ENCODE measurements at places on chromosomes 1 and 21.

DNA sequence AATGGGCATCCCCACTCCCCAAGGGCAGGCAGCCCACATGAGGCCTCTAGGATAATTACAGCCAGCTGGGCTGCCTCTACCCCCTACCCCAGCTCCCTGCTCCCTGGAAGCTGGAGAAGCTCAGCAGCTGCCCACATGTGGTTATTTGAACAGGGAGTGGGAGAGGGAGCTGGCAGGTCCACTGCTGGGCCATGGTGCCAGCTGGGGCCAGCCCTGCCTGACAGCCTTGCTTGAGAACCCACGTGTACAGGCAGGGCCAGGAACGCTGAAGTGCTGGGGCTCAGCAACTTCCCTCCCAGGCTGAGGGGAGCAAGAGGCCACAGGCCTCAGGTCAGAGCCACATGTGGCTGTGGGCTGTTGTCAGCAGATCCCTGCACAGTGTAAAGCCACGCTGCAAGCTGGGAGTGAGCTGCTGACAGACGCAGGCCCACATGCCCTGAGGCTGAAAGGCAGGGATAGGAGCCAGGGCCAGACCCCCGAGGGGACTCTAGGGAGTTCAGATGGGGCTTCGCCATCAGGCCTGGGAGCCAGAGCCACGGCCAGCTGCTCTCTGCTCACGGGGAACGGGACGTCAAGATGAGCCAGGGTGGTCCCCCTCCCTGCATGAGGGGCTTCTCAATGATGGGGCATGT, 129.0 kb downstream of the SYF2 start:
- DNase-seq, result peak; percentile 85

DNA sequence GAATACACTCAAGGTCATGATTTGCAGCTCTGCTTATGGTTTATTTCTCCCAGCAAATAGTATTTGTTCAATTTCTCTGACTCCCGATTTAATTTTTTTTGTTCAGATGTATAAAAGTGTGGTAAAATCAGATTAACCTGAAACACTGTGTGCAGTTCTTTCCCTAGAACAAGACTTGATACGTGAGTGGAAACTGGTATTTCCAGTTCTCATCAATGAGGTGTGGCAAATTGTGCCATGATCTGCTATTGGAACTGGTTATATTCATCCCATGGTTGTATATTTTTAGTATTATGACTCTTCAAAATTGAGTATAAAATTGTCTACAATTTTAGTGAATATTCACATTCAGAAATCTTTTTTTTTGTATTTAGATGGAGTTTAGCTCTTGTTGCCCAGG, 76.8 kb upstream of the IVNS1ABP start:
- peak; percentile 31 for DNase-seq

DNA sequence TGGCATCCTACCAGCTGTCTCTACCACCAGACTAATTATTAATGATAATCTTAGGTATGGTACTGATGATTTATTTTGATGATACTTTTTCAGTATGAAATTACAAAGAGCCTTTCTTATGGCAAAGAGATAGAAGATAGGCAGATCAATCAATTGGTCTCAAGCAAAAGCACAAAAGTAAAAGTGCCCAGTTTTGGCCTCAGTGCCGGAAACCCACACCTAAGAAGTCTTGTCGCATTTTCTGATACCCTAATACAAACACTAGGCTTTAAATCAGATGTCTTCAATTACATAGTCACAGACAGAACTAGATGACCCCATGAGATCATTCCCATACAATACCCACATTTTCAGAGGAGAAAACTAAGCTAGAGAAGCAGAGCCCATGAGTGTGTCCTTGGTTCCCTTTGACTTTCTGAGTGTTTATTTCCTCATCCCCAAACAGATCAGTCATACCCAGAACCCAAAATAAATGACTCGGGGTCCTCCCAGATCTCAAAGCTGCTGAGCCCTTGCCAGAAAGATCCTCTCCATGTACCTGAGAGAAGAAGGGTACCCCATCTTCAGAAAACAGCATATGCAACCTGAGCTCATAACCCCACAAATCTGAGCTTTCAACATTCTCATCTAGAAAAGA, 7.7 kb downstream of the ITPKB start:
- DNase-seq, result no peak

- DNase-seq, result peak; percentile 73
Measured at GRCh38 chr1:200242110-200243041, 167.5 kb downstream of the ZNF281 start.

DNA sequence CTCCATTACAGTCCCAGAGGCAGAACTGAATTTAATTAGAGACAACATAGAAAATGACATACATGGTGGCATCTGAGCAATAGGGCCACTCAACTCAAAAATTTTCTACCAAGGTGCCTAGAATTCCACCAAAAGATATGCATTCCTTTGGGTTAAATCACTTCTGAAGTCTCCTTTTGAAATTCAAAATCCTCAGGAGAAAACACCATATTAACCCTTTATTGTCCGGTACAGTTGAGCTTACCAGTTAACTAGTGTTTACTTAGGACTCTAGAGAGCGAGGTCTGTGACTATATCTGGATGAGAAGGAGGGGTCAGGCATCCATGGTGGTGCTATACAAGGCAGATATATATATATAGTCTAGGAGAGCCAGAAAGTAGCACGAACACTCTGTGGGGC, 355.6 kb upstream of the CAMK1G start:
- no peak for DNase-seq

GRCh38 chr21:16624479-16625118, 888.2 kb upstream of the CXADR start:
- no peak for DNase-seq

DNA sequence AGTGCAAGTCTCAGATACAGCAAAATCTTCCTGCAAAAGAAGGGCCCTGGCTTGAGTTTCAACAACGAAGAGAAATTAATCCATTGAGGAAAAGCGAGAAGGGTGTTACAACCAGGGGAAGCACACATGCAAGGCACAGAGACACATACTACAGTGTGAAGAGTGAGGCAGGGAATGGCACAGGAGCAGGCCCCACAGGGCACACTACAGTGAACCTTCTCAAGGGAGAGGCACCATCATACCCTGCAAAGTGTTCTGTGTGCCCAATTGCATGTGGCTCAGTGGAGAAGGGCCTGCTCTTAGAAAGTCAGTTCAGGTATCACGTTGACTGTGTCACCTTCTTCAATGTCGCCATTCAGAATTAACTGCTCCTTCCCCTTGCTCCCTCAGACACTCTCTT, 60.3 kb downstream of the LMX1A start:
- DNase-seq, result no peak

DNA sequence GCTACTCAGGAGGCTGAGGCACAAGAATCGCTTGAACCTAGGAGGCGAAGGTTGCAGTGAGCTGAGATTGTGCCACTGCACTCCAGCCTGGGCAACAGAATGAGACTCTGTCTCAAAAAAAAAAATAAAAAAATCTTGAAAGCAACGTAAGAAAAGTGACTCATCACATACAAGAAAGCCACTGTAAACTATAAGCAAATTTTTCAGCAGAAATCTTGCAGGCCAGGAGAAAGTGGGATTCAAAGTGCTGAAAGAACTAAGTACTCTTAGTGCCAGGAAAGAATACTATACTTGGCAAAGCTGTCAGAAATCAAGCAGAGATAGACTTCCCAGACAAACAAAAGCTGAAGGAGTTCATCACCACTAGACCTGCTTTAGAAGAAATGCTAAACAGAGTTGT, 4.4 kb upstream of the HMGN1 start:
- DNase-seq, result no peak

- DNase-seq, result no peak
Measured at GRCh38 chr1:112793631-112794565, 78.8 kb upstream of the PPM1J start.

- no peak for DNase-seq
Measured at GRCh38 chr1:31345635-31346034, 27.2 kb downstream of the FABP3 start.

GRCh38 chr1:191101960-191102359, 624.3 kb upstream of the BRINP3 start:
- no peak for DNase-seq

- peak; percentile 83 for DNase-seq
Measured at GRCh38 chr1:108643492-108644335, 17.2 kb downstream of the HENMT1 start.

DNA sequence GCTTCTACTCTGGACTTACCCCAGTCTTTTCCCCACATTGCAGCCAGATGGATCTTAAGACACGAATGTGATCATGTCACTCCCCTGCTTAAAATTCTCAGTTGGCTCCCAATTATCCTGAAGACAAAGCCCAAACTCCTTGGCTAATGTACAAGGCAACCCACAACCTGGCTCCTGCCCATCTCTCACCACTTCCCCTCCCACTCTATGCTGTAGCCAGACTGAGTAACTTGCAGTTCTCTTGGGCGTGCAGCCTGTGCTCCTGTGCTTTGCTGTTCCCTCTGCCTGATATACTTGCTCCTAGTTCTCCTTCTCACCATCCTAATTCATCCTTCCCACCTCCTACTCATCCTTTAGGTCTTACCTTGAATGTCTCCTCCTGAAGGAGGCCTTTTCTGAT, 56.2 kb downstream of the LGR6 start:
- no peak for DNase-seq

DNA sequence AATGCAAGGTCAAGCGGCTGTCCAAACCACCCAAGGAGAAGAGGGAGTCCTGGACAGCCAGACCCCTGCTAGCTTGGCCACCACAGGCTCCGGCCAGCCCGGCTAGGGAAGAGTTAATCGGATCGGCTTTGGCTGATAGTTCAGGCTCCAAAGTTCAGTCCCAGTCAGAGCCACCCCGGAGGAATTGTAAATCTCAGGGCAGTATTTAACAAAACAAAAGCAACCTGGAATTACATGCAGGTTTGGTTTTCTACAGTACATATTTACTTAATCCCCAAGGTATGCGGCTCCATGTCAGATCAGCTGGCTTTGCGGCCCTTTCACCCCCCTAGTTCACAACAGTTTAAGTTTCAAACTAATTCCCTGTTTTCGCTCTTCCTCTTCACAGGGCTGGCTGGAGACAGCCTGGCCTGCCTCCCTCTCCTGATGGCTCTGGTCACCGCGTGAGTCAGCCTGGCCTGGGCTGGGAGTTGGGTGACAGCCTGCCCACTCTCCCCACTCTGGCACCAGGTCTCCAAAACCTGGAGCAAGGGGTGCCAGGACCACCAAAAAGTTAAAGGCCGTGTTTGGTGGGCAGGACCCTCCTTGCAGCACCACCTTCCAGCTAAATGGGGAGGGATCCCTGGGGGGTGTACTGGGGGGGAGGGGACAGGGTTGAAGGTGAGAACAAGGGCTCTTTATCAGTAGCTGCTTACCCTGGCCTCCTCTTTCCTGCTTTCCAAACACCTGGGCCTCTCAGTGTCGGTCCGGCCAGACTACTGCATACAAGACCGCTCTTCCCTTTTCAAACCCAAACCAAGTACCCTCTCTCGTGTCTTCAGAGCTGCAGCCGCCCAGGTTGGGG, 1.9 kb downstream of the DHRS3 start:
- peak; percentile 60 for DNase-seq

- no peak for DNase-seq
Measured at GRCh38 chr1:182032251-182032650, 29.3 kb downstream of the ZNF648 start.

DNA sequence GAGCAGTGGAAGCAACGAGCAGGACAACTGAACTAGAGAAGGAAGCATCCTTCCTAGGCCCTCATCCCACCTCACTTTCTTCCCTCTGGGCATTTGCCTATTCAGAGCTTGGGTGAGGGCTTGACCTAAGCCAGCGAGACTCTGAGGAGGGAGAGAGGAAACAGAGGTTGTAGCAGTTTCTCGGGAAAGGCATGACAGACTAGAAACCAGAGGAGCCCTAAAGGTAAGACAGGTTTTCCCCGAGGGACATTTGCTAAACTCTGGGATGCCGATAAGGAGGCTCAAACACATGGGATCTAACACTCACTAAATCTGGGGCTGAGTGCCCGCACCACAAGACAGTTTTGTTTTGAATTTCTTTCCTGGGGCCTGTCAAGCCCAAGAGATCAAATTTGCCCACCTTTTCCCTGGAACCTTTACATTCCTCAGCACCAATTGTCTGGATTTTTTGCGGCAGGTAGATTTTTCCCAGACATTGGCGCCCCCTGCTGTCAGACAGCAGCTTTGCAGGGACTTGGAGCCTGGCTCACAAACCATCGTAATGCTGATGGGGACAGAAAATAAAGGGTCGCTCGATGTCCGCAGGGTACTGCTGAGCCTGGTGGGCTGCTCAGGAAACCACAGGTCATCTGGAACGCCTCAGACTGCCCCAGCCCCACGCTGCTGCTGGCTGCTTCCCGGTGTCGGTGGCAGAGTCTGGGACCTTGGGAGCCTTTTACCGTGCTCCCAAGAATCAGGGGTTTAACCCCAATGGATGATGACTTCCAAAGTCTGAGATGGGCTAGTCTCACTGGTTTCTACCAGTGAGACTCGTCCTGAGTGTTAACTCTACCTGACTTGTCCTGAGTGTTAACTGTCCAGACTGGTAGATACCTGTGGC, 23.4 kb upstream of the TSPAN2 start:
- DNase-seq, result peak; percentile 53

DNA sequence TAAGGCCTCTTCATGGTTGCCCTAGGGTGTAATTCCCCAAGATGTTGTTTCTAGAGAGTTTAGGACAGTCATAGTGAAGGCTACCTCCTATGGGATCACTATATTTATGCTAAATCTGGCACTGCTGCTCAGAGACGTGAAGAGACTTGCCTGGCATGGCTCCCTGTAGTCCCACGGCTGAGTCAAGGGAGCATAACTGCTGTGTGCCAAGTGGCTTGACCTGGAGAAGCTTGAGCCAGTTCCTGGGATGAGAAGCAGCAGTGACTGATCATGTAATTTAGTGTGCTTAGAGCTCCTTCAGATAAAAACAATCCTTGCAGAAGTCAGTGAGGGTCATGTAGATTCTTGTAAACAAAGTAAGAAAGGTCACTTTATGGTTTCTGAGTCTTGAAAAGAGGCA, 68.9 kb upstream of the TSPAN2 start:
- DNase-seq, result no peak

- no peak for DNase-seq
Measured at GRCh38 chr1:115479055-115479482, 141.0 kb upstream of the NGF start.

DNA sequence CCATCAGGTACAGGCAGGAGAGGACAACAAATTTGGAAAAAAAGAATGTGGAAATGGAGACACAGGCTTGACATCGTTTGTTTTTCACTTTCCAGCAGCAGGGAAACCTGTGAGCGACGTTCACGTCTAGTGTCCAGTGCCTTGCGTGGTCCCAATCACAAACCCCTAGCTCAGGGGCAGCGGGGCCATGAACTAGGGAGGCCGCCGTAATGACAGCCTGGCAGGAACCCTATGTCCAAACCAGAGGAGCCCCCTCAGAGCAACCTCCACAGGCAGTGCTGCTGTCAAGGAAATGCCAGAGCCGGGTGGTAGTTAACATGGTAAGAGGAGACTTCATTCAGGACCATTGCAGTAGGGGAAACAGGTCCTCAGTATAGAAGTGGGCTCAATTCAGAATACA, 37.8 kb upstream of the PSEN2 start:
- DNase-seq, result no peak

DNA sequence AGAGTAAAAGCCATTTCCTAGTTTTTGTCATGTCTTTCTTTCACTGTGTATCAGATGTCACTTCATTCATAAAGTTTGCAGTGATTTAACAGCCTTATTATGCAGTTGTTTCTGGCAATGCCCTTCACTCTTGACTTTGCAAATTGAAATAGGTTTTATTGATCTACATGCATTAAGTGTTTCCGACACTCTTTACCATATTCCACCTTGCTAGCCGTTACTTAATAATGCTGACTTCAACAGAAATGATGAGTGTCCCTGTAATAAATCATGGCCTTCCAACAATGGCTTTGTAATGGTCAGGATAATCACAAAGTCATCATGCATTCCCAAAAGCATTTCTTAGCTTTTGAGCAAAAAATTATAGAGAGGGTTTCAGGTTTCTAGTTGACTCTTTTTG, 236.8 kb upstream of the FMN2 start:
- DNase-seq, result no peak

Measured in tongue (tissue), 3 donors.